Brain microvascular endothelial cell (primary cell): ENCODE measurements at places on chromosomes 5 and 9.

DNA sequence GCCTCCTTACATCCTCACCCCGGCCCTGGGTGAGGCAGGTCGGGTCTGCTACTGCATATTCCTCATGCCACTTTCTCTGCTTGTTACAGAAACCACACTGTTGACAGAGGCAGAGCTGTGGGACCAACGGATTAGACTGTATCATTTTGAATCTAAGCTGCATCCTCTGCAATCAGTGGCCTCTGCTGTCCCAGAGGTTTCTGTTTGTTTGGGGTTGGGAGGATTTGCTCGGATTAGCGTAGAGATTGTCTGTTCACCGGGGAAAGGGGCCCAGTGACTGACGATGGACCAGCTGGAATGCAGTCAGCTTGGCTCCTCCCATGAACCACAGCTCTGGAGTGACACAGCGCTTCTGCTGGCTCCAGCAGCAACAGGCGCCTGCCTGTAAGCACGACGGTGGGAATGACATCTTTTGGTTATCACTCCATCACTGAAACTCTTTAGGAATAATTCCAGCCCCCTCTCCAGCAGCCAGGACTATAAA, 37.3 kb upstream of the ADRA1B start:
- peak; percentile 91 for DNase-seq

DNA sequence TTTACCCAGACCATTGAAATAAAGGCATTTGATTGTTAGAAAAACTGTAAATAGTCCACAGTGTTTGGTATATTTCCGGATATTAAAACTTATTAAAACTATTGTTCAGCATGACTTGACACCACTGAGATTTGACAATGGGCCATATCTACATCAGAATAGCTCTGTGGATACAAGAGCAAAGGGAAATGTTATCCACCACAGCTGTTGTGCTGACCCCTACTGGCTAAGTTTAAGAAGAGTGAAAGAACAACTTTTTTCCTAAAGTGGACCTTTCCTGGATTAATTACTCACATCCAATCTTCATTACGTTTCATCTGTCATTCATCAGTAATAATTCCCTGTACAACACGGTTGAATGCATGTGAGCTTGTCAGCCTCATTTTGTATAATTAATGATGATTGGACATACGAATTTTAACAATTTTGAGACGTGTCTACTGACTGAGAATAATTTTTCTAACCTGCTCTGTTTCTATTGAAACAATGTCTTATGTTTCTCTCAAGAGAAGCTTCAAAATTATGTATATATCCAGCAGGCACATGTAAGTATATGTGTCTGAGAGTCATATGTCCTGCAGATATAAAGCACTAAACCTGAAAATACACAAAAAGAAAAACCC, 1952.6 kb downstream of the MAT2B start:
- DNase-seq, result no peak

- peak; percentile 85 for DNase-seq
These were observed 69.2 kb upstream of the RPS23 start for GRCh38 chr5:82347201-82347865.

DNA sequence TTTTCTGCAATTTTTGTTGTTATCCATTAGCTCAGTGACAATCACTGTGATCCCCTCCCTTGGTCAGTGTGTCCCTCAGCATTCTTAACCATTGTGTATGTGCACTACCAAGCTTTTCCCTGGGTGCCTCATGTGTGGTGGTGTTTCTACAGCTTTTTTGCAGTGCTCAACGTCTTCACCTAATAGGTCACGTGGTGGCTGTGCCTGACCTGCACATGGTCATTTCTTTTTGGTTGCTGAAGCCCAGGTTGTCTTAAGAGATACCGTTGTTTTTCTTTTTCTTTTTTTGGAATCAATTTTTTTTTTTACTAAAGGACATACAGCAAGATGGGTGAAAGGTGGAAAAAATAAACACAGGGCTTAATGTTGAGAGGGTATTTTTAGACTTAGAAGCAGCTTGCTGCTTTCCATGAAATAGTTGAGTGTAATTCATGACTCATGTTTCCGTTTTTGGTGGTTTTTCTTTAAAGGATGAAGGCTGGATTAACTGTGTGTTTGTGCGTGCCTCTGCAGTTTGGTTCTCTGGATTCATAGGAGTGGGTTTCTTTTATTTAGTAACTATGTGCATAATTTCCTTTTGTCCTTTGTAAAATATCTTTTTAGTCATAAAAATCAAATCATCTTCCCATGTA, 22.2 kb downstream of the SH3GL2 start:
- no peak for DNase-seq

- no peak for DNase-seq
These were observed 77.2 kb downstream of the COL15A1 start for GRCh38 chr9:99020786-99021436.

DNA sequence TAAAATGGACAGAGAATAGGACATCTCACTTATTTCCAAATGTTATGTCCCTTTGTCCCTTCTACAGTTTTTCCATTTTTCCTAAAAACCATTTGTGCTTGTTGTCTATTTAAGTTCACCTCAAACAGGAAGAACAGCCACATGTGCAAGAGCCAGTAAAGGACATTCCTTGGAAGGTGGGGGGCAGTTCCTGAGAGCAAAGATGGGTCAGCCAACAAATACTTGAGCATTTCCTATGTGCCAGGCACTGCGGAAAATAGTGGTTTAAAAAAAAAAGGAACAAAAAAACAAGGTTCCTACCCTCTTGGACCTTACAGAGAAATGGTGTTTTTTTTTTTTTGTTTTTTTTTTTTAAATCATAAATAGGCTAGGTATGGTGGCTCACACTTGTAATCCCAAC, 26.8 kb downstream of the ANP32B start:
- peak; percentile 59 for DNase-seq

DNA sequence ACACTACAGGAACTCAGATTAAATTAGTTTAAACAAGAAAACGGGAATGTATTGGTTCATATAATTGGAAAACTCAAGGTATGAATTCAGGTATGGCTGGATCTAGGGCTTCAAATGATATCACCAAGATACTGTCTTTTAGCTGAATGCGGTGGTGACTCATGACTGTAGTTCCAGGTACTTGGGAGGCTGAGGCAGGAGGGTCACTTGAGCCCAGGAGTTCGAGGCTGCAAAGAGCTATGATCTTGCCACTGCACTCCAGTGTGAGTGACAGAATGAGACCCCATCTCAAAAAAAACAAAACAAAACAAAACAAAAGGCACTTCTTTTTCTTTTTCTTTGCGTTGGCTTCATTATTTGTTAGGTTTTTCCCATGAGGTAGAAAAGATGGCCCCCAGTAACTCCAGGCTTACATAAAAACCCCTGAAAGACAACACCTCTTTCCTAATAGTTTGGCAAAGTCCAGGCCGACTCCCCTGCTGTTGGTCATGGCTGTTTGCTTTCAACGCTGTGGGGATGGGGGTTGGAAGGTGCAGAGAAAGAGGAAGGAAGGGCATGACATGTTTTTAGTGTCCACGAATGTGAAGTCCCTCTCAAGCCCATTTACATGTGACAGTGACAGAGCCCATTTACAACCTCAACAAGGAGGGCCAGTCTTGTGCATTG, 39.8 kb upstream of the CRB2 start:
- DNase-seq, result no peak

DNA sequence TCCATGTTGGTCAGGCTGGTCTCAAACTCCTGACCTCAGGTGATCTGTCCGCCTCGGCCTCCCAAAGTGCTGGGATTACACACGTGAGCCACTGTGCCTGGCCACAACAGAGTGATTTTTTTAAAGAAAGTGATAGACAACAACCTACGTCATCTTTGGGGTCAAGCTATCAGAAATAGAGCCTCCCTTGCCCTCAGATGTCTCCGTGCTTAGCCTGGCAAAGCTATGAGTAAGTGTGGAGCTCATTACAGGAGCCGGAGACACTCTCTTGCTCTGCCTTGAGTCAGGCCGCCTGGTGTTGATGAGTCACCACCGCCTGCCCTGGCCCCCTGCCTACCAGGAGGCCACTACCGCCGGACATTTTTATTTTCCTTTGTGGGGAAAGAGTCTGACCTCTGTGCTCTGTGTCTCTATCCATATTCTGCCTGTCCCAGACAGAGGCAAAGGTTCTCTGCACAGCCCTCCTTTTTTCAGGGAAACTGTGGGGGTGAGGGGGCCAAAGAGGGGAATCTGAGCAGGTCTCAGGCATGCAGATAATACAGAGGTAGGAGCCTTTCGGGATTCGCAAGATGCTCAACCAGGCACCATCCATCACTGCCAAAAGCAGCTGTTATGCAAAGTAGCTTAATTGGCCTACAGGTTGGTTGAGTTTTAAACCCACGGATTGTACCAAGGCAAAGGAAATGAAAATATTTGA, 123.7 kb upstream of the CPEB4 start:
- peak; percentile 96 for DNase-seq

- DNase-seq, result no peak
These were observed 164.8 kb downstream of the COMMD10 start for GRCh38 chr5:116249648-116250047.

GRCh38 chr5:157533011-157533481, 42.5 kb downstream of the ADAM19 start:
- DNase-seq, result no peak

DNA sequence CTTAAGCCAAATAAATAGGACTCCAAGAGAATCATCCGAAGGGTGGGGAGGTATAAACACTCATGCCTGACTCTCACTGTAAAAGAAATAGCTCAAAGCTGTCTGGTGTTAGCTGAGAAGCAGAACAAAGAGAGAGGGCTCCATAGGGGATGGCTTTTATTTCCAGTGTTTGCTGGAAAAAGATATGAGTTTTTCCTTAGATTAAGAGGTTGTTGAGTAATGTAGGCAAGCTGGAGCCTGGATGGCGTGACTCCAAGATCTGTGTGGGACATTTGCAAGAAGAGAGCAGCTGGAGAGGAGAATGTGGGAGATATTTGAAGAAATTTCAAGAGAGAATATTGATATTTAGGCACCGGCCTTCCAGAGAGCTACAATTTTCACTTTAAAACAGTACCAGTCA, 793.7 kb upstream of the RGMB start:
- DNase-seq, result peak; percentile 7
